ENCODE measurements at places on chromosomes 5 and 9.

DNA sequence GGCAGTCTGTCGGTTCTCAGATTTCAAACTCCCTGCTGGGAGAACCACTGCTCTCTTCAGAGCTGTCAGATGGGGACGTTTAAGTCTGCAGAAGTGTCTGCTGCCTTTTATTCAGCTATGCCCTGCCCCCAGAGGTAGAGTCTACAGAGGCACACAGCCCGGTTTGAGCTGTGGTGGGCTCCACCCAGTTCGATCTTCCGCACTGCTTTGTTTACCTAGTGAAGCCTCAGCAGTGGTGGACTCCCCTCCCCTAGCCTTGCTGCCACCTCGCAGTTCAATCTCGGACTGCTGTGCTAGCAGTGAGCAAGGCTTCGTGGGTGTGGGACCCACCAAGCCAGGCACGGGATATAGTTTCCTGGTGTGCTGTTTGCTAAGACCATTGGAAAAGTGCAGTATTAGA is 8.0 kb downstream of the SLC27A6 start:
- no peak for DNase-seq

- DNase-seq: no peak
Measured at GRCh38 chr5:60333005-60333571, 366.9 kb downstream of the DEPDC1B start.

DNA sequence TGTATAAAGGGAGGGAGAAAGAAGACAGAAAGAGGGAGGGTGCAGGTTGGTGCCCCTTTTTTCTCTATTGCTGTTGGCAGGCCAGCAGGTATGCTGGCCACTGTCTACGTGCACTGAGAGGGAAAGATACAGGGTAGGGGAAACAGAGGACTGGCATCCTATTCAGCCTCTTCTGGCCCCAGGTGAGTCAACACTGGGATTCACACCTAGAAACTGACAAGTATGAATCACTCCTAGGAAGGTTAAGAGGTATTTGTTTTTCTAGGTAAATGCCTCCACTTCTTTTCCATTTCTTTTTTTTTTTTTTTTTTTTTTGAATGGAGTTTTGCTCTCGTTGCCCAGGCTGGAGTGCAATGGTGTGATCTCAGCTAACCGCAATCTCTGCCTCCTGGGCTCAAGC is 2.8 kb upstream of the UBAP1 start:
- DNase-seq: no peak

- no peak for DNase-seq
Measured at GRCh38 chr5:90585337-90585986, 26.9 kb downstream of the ADGRV1 start.

DNA sequence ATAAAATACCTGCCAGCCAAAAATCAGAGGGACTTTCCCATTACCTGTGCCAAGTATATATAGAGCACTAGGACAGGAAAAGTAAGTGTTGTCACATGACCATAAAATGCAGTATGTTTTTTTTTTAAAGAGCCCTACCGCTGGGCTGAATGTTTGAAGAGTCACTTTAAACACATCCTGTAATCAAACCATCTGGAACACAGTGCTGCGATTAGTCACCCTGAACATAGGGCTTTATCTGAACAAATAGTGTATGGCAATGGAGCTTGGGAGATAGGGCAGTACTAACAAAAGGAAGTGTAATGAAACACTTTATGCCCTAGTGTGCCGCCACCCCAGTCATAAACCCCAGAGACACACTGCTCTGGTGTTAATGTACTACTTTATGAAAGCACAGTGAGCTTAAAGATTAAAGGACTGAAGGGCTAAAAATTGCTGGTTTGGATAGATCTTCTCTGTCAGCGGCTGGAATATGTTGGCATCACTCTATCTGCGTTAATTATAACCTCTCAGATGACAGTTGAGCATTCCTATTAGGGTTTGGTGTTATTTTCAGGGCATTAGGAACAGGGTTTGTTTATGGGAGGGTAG is 90.4 kb downstream of the ZNF608 start:
- DNase-seq: no peak

GRCh38 chr5:164153469-164154172 is 648.2 kb downstream of the MAT2B start:
- DNase-seq: no peak

DNA sequence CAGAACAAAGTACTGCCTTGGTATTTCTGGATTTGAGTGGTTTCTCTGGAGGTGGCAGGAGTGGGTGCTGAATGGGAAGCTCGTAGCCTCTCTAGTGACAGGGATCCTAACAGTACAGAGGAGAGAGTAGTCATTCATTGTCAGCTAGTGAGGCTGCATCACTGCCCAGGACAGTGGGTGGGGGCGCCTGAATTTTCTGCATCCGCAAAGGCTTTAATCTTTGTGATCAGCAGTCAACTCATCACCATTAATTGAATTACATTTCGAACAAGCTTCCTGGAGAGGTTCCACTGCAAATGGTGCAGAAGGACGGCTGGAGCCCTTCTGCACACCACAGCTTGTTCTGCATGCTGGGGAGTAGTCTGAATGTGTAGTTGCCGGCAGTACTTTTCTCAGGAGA is 77.5 kb downstream of the HSPA4 start:
- DNase-seq: no peak

DNA sequence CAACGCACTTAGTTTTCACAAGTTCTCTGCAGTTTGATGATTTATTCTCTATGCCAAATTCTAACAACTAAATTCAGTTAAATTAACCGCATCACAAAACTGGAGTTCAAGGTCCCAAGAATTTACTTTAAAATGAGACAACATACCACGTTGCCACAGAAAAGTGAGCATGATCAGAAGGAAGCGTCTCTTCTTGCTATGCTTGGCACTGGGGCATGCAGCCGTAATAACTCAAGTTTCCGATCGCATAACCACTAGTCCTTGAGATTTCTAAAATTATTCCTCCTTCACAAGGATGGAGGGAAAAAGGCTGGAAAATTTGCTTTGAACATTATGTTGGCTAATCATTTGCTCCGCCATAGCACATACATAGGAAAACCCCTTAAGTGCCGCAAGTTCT is 13.9 kb downstream of the NFIB start:
- DNase-seq: no peak

- no peak for DNase-seq
Measured at GRCh38 chr5:121350181-121350930, 501.3 kb upstream of the FTMT start.

DNA sequence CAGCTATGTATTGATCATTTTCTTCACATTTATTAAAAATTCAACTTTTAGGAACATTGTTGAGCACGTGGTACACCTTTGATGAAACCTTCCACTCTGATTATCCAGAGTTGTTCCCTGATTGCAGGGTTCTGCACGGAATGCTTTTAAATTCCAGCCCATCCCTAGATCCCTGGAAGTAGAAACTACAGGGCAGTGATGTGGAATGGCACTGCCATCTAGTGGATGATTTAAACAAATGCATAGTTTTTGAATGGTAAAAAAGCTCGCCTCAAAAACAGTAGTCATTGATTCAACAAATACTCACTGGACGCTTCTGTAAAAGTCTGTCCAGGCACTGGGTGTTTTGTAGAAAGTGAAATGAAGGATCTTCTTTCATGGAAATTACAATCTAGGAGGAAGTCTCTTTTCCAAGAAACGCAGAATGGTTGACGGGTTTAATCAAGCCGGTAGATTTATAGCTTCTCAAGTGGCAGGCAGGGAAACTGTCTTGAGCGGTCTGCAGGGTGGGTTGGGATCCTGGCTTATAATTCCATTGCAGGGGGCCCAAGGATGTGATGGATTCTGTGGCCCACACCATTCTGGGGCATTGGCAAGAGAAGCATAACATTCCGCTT is 118.4 kb downstream of the ARHGAP26 start:
- peak; percentile 39 for DNase-seq

Data from endothelial cell (in vitro differentiated cells).